ENCODE measurements at places on chromosomes 12 and 14. TPM values are rescaled to one million over a fixed set of nuclear protein-coding genes. Genes with fewer than 3 reads are reported as not detected.
A peak's percentile ranks its signal among the peaks of the same experiment; 100 is the strongest.

DNA sequence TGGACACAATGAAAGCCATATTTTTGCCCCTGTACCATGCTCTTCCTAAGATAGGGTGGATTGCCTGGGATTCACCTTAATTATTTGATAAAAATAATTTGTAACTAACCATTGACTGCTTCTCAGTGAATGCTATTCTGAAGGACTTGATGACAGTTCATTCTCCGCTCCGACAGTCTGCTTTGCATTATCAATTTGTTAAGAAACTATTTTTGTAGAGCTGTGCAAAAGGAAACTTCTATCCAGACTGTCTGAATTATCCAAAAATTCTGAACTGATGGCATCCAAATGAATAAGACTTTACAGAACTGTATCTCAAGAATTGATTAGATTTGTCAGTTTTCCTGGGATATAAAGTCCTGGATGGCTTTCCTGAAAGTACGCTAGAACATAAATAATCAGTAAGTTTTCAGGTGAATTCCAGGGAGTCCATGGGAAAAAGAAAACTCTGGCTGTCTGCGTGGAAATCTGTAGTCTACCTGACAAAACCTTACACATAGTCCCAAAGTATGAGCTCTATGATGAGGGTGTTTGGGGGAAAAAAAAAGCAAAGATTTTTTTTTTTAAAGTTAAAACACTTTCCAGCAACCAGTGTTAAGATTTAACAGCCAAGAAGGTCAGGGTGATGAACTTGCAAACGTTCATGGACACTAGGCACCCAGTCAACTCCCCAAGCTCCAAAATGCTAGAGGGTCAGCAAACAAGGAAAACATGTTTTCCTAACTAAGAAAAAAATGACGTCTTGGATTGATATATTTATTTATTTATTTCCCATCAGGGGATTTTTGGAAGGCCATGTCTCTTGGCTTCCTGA lies 291.1 kb upstream of the TBX3 start:
- DNase-seq: no peak

KIF5A gene
- 0.99 TPM for total RNA-seq

KLRK1 gene
- total RNA-seq: 7.6 TPM

DNA sequence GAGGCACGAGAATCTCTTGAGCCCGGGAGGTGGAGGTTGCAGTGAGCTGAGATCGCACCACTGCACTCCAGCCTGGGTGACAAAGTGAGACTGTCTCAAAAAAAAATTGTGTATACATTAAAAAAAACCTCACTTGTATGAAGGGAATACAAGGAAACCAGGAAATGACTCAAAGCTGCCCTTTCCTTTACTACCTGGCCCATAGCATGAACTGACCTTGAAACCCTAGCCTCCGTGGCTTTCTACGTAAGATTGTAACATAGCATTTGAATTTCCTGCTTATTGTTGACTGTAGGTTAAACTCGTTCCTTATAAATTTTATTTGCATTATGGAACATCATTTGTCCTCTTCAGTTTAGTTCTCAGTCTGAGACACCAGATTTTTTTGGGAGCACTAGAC lies 9.1 kb upstream of the DDX47 start:
- DNase-seq: no peak

DNA sequence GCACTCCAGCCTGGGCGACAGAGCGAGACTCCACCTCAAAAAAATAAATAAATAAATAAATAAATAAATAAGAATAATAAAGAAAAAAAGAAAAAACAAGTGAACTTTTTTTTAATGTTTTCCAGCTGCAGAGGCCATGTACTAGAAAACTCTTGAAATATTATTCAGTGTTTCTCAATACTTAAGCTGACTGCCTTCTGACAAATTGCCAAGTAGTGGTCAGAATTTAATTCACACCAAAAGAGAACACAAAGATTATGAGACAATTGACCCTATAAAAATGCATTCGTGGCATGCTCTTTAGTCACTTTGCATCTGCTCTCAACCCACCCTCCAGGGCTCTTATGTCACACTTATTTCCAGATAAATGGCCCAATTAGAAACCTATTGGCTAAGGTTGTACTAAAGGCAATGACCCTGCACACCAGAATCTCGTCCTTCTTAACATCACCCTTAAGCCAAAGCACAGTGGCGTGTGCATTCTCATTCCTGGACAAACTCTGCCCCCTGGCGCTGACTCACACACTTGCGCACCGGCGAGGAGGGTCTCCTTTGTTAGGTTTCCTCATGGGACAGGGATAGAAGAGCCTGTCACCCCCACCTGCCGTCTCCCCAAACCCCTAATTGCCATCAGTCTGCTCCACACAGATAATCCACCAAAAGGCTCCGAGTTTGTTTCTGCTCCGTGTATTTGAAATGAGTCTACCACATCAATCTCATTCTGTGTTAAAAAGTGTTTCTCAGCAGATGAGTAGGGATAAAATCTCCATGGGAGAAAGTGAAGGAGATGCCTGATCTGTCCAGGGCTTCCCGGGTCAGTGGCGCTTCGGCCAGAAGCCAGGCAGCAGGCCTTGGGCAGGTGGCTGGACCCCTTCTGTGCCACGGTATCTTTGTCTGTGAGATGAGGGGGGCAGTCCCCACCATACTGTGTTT lies 73.1 kb upstream of the CEP83 start:
- peak; percentile 69 for DNase-seq
